ENCODE measurements at places on chromosomes 2 and 18.

- no peak for DNase-seq
Observed at GRCh38 chr2:182973441-182974352, 64.6 kb downstream of the NCKAP1 start.

DNA sequence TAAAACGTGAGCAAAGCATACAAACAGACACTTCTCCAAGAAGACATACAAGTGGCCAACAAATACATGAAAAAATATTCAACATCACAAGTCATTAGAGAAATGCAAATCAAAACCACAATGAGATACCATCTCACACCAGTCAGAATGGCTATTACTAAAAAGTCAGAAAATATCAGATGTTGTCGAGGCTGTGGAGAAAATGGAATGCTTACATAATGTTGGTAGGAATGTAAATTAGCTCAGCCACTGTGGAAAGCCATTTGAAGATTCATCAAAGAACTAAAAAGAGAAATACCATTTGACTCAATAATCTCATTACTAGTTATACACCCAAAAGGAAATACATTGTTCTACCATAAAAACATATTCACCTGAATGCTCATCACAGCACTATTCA lies 825.7 kb downstream of the SUCLG1 start:
- DNase-seq = no peak

- DNase-seq = no peak
Observed at GRCh38 chr18:10247021-10247741, 207.3 kb upstream of the APCDD1 start.

DNA sequence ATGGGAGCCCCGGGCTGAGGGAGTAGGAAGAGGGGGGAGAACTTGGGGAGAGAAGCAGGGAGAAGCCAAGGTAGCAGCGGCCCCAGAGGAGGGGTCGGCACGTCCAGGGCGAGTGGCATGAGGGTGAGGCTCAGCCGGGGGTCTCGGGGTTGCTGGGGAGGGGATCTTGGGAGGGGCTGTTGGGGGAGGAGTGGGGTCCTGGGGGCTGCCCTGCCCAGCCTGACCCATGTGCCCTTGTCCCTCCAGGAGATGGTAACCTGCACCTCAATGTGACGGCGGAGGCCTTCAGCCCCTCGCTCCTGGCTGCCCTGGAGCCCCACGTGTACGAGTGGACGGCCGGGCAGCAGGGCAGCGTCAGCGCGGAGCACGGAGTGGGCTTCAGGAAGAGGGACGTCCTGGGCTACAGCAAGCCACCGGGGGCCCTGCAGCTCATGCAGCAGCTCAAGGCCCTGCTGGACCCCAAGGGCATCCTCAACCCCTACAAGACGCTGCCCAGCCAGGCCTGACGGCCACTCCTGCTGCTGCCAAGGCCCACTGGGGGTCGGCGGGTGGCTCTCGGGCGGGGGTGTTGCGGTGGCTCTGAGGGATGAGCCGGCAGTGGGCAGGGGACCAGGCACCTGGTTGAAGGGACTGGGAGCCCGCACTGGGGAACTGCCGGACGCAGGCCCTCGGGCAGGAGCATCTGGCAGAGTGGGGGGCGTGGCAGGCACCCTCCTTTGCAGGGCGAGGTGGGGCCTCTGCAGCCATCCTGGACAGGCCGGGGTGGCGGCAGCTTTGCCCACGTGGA lies 9.0 kb upstream of the GAL3ST2 start:
- no peak for DNase-seq

DNA sequence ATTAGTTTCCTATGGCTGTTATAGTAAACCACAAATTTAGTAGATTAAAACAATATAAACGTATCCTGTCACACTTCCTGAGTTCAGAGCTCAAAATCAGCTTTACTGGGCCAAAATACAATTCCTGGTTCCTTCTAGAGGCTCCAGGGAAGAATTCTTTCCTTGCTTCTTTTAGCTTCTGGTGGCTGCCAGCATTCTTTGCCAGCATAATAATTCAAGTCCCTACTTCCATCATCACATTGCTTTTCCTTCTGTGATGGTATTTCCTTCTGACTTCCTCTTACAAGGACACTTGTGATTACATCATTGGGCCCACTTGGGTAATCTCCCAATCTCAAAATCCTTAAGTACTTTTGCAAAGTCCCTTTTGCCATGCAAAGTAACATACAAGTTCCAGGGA lies 40.6 kb downstream of the MOB4 start:
- DNase-seq = no peak

DNA sequence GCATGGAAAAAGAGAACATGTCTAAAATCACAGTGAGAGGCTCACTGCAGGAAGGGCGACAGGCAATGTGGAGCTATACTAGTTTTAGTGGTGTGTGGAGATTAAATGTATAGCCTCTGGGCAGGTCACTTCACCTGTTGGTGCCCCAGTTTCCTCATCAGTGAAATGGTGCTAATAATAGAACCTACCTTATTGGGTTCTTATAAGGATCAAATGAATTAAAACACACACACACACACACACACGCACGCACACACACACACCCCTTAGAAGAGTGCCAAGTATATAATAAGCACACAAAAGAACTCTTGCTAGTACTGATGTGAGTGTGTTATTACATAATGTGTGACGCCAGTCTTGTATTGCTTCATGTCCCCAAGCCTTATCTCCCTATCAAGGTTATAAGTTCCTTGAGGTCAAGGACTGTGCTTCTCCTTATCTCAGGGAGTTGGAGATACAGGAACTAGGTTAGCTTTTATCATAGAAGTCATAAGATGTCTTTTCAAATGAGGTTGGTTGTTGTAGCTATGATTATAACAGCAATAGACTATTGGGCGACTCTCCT lies 98.0 kb upstream of the CXCR4 start:
- no peak for DNase-seq

DNA sequence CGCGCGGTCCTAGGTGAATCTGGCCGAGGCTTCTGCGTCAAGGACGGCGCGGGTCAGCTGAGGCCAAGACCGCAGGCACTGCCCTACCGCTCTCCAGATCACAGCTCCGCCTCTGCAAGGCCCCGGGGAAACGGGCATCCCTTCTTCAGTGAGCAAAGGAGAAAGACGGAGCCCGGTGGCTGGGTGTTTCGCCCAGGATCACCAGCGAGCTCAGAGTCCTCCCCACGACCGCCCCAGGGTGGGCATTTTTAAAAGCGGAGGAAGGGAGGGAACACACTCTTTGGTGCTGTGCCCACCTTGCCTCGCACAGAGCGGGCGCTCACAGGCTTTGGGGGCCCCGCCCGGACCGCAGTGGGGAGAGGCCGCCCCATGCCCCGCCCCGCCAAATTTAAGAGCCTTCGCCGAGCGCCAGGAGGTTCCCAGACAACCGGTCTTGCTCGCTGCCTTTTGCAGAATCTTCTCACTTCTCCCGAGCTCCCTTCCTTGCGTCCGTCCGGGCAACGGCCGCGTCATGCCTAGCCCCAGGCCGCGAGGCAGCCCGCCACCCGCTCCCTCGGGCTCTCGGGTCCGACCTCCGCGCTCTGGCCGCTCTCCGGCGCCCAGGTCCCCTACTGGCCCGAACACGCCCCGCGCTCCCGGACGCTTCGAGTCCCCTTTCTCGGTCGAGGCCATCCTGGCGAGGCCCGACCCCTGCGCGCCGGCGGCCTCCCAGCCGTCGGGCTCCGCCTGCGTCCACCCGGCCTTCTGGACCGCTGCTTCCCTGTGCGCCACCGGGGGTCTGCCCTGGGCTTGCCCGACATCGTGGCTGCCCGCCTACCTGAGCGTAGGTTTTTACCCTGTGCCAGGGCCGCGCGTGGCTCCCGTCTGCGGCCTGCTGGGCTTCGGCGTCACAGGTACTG lies at the start of gene NOTO:
Gene NOTO, plus strand, starts transcription at position 419 of the 899 bp plus-strand sequence. Its CDS starts 93 bp downstream, at position 512.
- no peak for DNase-seq

- DNase-seq = no peak
Observed at GRCh38 chr2:240241572-240241971, 101.1 kb upstream of the OTOS start.

DNA sequence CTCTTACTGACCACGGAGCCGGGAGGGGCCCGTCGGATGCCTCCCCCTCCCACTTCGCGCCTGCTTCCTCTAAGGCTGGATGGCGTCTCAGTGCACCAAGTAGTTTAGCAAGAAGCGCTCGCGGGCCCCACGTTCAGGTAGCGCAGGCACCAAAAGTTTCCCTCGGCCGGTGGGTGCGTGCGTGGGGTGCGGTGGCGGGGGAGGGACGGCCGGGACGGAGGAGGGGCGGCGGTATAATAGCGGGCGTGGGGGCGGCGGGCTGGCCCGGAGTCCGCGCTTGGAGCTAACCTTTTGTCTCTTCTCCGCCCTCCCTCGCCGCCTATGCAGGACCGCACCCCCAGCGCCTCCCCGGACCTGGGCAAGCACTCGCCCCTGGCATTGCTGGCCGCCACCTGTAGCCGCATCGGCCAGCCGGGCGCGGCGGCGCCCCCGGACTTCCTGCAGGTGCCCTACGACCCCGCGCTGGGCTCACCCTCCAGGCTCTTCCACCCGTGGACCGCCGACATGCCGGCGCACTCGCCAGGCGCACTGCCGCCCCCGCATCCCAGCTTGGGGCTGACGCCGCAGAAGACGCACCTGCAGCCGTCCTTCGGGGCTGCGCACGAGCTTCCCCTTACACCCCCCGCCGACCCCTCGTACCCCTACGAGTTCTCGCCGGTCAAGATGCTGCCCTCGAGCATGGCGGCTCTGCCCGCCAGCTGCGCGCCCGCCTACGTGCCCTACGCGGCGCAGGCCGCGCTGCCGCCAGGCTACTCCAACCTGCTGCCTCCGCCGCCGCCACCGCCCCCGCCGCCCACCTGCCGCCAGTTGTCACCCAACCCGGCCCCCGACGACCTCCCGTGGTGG lies 1.0 kb downstream of the SP5 start:
- no peak for DNase-seq

Measured in activated CD4-positive, alpha-beta T cell treated with anti-CD3 and anti-CD28 coated beads for 1 hour (primary cell).